GM06990 (cell line): ENCODE measurements at places on chromosomes 12 and 14.
A peak's percentile ranks its signal among the peaks of the same experiment; 100 is the strongest.

DNA sequence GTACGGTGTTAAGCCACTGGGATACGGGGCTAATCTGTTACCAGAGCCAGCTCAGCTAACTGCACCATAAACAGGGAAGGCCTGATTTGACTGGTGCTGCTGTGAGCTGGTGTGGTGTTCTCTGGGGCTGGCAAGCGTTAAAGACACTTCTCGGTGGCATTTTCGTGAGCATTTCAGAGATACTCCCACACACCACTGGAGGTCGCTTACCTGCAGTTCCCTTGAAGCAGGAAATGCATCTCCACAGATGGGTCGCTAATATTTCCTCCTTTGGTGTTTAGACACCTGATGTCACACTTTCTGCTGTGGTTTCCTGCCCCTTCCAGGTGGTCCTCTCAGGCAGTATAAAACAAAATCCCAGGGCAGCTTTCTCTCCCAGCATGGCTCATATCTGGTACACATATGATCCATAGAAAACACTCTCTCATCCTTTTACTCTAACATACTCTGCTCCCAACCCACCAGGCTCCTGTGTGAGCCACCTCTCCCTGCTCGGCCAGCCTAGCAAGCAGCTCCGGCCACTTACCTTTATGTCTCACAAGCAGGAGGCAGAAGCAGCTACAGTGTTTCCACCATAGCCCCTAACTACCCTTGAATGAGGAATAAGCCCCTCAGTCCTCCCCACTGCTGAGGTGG, 129.9 kb upstream of the GRIN2B start:
- peak; percentile 50 for DNase-seq

GRCh38 chr12:53046655-53047220, 3.1 kb upstream of the TNS2 start:
- peak; percentile 48 for DNase-seq

DNA sequence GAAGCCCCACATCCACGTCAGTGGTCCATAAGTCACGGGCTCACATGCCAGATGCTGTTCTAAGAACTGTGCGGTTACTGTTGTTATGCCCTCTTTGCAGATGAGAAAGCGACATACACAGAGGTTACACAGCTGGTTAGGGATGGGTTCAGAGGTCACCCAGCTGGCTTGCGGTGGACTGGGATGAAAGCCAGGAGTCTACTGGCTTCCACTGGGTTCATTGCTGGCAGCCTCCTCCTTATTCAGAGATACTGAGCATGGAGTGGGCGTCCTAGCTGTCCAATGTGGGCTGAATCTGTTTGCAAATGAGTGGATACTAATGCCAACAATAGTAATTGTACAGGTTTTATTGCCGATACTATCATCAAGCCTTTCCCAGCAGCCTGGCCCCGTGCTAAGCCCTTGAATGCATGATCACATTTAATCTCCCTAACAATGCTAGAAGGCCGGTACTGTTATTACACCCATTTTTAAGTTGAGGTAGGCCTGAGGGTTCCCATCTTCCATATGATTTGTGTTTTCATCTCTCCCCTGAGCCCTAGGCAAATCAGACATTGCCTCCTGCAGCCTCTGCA, 129.1 kb downstream of the PLXNC1 start:
- no peak for DNase-seq

DNA sequence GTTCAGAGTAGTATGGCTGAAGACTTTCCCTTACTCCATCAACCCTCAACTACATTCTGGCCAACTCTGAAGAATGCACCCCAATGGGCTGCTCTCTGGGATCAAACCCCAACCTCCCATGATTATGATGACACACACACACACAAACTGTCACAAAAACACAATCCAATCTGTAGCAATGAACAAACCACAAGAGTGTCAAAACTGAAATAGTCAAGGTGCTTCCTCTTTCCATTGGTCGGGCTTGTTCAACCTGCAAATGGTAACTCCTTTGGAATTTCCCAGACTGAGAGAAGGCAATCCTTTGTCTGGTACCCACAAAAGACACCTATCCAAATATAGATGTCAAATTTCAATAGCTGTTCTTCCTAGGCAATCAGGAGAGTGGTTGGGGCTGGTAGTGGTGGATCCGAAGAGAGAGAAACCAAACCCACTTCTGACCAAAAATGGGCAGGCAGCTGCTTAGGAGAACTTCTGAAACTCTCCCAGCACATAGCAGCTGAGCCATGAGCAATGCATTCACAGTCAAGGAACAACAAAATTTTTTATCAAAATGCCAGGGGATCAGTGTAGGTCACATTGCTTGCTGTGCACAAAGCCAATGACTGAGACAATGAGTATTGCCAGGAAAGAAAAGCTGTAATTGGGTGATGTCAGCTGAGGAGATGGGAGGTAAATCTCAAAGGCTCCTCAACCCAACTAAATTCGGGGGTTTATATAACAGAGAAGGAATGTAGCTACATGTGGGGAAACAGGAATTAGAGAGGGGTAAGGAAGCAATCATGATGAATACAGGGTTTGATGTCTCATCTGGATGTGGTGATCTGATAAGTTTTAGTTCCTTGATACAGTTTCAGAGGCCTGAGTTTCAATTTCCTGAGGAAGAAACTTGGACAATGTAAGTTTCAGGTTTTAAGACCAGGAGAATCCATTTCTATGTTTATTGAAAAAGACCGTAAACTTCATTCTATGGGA, 191.4 kb downstream of the KITLG start:
- DNase-seq: peak; percentile 11

DNA sequence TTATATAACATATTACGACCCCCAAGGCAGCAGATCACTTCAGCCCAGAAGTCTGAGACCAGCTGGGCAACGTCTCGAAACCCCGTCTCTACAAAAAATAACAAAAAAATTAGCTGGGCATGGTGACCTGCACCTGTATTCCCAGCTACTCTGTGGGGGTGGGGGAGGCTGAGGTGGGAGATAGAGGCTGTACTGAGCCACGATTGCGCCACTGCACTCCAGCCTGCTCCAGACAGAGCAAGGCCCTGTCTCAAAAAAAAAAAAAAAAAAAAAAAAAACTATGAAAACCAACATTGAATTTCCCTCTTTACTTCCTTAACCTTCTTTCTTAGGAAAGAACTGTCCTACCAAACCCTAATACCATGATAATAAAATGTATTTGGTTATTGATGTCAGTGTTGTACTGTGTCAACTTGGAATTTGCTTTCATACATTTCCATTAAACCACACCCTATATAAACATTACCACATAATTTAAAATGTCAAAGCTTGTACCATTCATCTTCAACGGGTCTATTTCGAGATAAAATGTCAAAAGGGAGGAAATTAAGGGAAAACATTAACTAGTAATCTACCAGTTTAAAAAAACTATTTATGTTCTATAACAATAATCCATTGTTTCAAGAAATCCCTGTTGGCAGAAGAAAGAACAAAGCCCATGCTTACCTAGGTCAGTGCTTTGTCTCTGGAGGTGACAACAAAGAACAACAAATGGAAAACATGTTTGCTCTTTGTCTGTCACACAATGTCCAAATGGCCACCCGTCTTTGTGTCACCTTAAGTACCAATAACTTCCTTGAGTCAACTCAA, 17.4 kb downstream of the GALNT4 start:
- no peak for DNase-seq

GRCh38 chr14:82244791-82245190, 711.1 kb upstream of the SEL1L start:
- no peak for DNase-seq

GRCh38 chr14:73785336-73785833, 66.2 kb upstream of the PTGR2 start:
- no peak for DNase-seq

GRCh38 chr14:95460647-95461478, 55.6 kb downstream of the SYNE3 start:
- DNase-seq: no peak

DNA sequence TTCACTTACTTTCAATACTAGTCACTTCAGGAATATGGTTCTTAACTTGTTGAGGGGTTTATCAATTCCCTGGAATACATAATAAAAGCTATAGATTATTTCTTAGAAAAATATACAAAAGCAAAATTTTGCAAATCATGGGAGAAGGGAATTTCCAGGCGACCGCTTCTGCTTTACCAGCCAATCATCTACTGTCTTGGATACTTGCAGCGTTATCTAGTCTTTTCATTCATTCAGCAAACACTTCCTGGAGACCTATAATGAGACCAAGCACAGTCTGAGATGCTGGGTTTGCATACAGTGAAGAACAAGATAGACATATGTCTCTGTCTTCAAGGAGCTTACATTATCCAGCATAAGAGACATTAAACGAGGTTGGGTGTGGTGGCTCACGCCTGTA, 1.5 kb upstream of the MRPL42 start:
- DNase-seq: no peak

DNA sequence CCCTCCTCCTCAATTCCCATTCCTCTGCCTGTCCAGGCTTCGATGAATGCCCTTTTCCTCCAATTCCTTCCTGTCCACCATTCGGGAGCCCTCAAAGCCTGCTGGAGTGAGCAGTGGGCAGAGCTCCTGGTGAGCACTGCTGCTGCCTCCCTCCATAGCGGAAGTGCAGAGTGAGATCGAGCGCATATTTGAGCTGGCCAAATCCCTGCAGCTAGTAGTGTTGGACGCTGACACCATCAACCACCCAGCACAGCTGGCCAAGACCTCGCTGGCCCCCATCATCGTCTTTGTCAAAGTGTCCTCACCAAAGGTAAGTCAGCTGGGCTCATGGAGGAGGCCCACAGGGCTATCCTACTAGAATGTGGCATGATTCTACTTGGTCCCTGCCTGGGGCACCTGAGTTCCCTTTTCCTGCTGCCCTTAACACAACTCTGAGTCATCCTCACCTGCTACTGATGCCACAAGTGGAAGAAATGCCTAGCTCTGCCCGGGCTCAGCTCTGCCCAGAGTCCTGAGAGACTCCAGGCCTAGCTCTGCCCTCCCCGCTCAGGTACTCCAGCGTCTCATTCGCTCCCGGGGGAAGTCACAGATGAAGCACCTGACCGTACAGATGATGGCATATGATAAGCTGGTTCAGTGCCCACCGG, 8.0 kb downstream of the CACNB3 start:
- DNase-seq: no peak

GRCh38 chr12:29067430-29067829, 81.6 kb upstream of the FAR2 start:
- DNase-seq: no peak
